ENCODE measurements at places on chromosomes 7 and 10. TPM values are rescaled to one million over a fixed set of nuclear protein-coding genes. Genes with fewer than 3 reads are reported as not detected.

The CALY gene
- not detected for total RNA-seq

The TMEM270 gene
- not detected for total RNA-seq

The TMEM273 gene
- total RNA-seq = 68.7 TPM

The CRTAC1 gene
- 4.6 TPM for total RNA-seq

The MYL7 gene
- not detected for total RNA-seq

The NKX6-2 gene
- total RNA-seq = not detected

The BHLHA15 gene
- 0.51 TPM for total RNA-seq

The ANKRD1 gene
- 321 TPM for total RNA-seq

The CYP3A4 gene
- total RNA-seq = not detected

The ADAP1 gene
- 1.8 TPM for total RNA-seq

The NRG3 gene
- total RNA-seq = 8.2 TPM

The CTNNA3 gene
- total RNA-seq = 0.13 TPM

The GRM3 gene
- not detected for total RNA-seq

The WNT8B gene
- total RNA-seq = under 0.01 TPM

The TRIM50 gene
- not detected for total RNA-seq

The SERPINE1 gene
- total RNA-seq = 88.2 TPM

The NUTM2D gene
- total RNA-seq = 0.77 TPM

The NUTM2E gene
- total RNA-seq = not detected

The ACBD7 gene
- total RNA-seq = 3.1 TPM

The HKDC1 gene
- total RNA-seq = 0.13 TPM

The TNRC18 gene
- total RNA-seq = 16.6 TPM

The KCNH2 gene
- 0.13 TPM for total RNA-seq

The CFAP58 gene
- total RNA-seq = 0.89 TPM

The LIPJ gene
- not detected for total RNA-seq

The VSTM2A gene
- total RNA-seq = not detected

Data from dermis microvascular lymphatic vessel endothelial cell (primary cell).